ENCODE measurements at places on chromosomes 12 and 14.

DNA sequence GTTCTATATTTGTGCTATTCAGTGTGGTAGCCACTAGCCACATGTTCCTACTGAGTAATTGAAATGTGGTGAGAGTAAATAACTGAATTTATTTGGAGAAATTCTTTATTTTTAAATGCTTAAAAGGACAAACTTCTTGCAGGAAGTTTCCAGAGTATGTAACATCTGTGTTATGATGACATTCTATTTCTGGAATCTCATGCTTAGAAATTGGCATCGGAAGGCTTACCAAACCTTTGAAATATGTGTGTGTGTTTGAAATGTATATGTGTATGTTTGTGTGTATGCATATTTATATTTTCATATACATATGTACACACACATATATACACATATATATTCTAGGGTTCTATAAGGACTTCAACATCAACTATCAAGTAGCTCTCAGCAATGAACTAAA, 12.4 kb upstream of the WSCD2 start:
- no peak for DNase-seq

DNA sequence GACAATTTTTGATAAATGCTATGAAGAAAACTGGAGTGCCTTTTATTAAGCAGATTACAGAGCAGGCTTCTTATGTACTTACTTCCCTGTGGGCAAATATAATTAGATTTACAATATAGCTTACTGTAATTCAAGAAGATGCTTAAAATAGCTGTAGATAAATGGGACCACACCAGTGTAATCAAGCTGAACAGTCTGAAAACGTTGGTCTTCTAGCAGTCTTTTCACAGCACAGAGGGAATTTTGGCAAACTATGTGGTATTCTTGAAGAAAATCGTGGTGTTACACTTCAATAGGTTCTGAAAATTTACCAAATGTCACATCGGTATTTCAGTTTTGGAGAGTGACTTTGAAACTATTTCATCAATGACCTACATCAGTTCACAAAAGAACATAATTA, 47.7 kb downstream of the SLC16A7 start:
- DNase-seq, result no peak

GRCh38 chr12:54526812-54527630, 22.4 kb upstream of the PDE1B start:
- DNase-seq, result peak; percentile 21

DNA sequence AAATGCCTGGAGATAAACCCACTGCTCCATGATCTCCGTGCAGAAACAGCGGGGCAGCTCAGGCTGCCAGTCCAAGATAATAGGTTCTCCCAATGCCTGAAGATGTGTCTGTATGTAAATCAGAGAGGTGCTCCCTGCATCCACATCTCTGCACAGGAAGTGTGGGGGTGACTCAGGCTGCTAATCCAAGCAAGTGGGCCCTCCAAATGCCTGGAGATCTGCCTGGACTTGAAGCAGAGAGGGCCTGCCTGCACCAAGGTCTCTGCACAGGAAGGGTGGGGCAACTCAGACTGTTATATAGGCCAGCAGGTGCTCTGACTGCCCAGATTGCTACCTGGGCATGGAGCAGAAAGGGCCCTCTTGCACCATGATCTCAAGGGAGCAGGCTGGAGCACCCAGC, 504.7 kb downstream of the LRFN5 start:
- DNase-seq, result no peak

- no peak for DNase-seq
Observed at GRCh38 chr12:75894965-75895754, 136.4 kb downstream of the PHLDA1 start.

GRCh38 chr14:69048456-69048855, 69.4 kb upstream of the ACTN1 start:
- no peak for DNase-seq

DNA sequence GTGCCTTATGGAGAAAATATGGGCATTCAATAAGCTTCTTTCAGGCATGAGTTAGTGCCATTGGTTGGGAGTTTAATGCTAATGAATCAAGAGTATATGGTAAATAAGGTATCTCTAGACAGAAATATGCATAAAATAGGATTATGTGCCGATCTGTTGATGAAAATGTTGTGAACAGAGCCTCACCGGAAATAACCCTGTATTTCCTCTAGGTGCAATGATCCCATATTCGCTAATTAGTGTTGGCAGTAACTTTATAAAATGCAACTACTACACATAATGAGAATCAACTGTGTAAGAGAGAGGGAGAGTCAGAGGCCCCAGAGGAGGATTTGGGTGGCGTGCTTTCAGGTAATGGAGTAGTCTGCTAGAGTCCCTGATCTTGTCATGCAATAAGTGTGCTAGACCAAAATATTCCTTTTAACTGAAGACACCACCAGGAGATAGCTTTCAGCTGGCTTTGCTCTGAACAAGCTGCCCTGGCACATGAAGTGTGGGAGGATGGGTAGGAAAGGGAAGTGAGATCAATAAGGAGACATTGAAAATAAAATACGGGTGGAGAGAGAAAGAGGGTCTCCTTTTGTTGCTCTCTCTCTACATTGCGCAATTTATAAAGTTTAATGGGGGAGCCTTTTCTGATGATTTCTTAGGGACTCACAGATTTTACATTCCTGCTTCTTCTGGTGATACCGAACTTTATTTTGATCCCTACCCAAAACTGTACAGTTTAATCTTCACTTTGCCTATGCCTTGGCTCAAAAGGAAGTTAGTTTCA, 68.6 kb upstream of the PLXNC1 start:
- no peak for DNase-seq

DNA sequence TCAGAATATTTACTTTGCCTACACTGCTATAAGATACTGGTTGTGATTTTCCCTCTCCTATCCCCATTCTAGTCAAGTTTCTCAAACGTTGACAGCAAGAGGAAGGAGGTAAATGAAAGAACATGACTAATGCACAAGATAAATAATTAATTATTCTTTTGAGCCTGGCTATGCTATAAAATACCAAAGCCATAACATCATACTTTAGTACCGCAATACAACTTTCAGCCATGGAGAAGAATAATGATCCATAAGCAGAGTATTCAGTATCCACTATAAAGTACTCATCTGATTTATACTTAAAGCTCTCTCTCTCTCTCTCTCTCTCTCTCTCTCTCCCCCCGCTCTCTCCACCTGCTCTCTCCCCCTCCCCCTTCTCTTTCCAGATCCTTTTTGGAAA, 41.3 kb downstream of the TDG start:
- DNase-seq, result no peak

GRCh38 chr12:31217356-31218130, 108.4 kb downstream of the SINHCAF start:
- no peak for DNase-seq

- DNase-seq, result peak; percentile 48
Observed at GRCh38 chr14:76918256-76918781, 92.1 kb downstream of the LRRC74A start.

DNA sequence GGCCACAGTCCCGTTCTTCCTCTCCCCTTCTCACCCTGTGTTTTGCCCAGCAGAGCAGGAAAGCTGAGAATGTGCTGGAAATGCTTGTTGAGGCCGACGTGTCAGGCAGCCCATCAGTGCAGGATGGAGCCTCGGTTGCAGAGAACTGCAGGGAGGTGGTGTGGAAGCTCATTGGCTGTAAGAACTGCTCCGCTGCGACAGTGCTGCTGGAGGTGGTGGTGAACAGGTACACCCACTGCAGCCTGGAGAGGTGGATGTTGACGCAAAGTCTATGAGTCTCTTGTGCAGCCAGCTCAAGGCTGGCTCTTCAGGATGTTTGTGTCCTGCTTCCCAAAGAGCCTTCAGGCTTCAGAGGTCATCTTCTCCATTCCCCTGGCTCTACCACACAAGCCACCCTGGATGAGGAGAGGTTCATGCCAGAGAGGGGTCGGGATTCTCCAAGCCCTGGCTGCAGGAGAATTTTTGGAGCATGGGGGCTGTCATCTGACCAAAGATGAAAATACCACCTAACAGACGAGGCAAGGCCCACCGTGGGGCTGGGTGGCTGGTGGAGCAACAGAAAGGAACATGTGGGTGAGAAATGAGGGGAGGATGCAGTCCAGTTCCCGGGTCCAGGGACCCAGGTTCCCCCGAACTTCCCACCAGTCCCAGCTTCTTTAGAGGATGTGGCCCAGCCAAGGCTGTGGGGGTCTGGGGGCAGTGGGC, 174.1 kb upstream of the PRMT8 start:
- DNase-seq, result no peak

DNA sequence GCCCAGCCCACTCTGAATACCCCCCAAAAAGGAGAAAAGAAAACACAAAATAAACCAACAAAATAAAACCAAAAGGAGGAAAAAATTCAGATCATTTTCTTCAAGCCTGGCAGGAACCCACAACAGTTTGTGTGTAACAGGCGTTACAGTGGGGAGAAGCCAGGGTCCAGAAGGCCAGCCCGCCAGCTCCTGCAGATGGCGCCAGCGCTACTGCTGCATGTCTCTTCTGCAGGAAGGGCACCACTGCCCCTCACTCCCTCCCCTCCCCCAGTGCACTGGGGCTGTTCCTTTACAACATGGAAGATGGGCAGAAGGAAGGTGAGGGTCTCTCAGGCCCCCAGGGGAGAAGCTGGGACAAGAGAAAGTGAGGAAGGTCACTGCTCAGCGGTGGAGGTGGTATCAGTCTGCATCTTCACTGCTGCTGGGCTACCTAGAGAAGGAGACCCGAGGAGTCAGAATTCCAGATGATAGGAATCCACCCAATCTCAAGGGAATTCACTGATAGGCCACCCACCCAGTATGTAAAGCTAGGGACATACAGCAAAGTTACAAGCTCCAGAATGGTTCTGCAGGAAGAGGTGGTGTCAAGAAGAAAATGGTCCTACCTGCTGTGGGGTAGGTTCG, 2.3 kb upstream of the NOP2 start:
- peak; percentile 54 for DNase-seq

GRCh38 chr12:46933947-46934346, 108.2 kb upstream of the SLC38A4 start:
- no peak for DNase-seq

- no peak for DNase-seq
Observed at GRCh38 chr12:41944216-41944615, 200.5 kb downstream of the GXYLT1 start.
